HFFc6 (cell line): ENCODE measurements at places on chromosomes 5 and 9. TPM values are rescaled to one million over a fixed set of nuclear protein-coding genes. Genes with fewer than 3 reads are reported as not detected.

DNA sequence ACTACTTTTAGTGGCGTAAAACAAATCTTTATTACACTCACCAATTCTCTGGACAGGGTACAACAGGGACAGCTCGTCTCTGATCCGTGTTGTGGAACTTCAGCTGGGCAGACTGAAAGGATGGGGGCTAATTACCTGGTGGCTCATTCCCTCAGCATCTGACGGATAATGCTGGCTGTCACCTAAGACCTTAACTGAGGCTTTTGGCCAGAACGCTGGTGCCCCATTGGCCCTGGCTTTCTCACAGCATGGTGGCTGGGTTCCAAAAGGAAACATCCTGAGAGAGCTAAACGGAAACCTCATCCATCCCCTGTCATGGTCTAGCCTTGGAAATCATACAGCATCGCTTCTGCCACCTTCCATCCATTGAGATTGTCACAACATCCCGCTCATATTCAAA, 62.9 kb downstream of the RAI14 start:
- no peaks in the 10 kb centered on the region; the same call in 1 of the 2 replicates for H3K27me3 ChIP-seq
- no peak for DNase-seq
- peaks cover 52% of the 10 kb centered on the region for H3K36me3 ChIP-seq
- H3K4me1 ChIP-seq = peaks cover 67% of the 10 kb centered on the region
- peak overlapping the region; percentile 75; the same call in 1 of the 2 replicates for H3K4me3 ChIP-seq

GRCh38 chr5:2902742-2903297, 151.3 kb upstream of the IRX2 start:
- no peak overlapping the region for H3K4me3 ChIP-seq
- H3K4me1 ChIP-seq = no peaks in the 10 kb centered on the region
- H3K27me3 ChIP-seq = no peaks in the 10 kb centered on the region; the same call in 1 of the 2 replicates
- H3K27ac ChIP-seq = no peak overlapping the region

DNA sequence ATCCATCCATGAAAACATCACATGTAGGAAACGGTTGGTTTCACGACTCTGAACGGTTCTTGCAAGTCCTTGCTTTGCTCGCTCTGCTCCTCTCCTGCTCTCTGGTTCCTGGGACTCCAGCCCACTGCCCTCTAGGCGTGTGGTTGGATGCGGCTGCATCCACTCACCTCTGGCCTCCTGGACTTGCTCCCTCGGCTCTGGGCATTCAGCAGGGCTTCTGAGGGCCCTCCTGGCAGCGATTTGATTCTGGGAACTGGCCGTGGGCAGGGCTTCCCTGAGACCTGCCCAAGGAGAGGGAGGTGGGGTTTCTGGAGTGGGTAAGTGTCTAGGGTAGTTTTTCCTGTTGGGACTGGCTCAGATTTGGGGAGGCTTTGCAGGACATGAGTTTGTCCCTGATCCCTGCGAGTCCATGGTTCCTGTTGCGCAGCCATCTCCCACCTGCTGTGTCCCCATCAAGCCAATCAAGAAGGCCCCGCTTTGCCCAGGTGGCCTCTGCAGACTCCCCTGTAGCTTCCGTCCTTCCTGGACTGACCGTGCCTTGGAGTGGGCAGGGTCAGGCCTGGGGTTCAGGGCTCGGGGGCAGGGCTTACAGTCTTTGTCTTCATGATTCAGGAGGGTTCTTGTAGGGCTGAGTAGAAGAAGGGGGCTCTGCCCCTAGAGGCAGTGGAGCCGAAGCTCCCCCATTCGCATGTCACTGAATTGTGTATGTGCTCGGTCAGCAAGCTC, 192.3 kb downstream of the CACNA1B start:
- no peak for DNase-seq
- no peaks in the 10 kb centered on the region for H3K4me1 ChIP-seq
- no peak overlapping the region for H3K27ac ChIP-seq
- peaks cover 1% of the 10 kb centered on the region; the same call in 1 of the 2 replicates for H3K27me3 ChIP-seq
- H3K36me3 ChIP-seq = no peaks in the 10 kb centered on the region; the same call in 1 of the 2 replicates

DNA sequence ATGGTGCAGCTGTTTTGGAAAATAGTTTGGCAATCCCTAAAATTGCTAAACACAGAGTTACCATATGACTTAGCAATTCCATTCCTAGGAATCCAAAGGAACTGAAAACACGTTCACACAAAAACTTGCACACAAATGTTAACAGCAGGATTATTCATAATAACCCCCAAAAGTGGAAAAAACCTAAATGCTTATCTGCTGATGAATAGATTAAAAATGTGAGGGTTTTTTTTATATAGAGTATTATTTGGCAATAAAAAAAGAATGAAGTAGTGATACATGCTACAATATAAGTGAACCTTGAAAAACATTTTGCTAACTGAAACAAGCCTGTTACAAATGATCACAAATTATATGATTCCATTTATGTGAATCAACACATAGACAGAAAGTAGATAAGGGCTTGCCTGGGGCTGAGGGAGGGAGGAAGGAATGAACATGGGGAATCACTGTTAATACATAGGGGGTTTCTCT, 45.1 kb upstream of the TRIO start:
- peak overlapping the region; percentile 79 for H3K27ac ChIP-seq
- peak; percentile 74 for DNase-seq
- H3K4me3 ChIP-seq = peak overlapping the region; percentile 16; the same call in 1 of the 2 replicates
- peaks cover 6% of the 10 kb centered on the region for H3K36me3 ChIP-seq
- no peaks in the 10 kb centered on the region for H3K27me3 ChIP-seq

DNA sequence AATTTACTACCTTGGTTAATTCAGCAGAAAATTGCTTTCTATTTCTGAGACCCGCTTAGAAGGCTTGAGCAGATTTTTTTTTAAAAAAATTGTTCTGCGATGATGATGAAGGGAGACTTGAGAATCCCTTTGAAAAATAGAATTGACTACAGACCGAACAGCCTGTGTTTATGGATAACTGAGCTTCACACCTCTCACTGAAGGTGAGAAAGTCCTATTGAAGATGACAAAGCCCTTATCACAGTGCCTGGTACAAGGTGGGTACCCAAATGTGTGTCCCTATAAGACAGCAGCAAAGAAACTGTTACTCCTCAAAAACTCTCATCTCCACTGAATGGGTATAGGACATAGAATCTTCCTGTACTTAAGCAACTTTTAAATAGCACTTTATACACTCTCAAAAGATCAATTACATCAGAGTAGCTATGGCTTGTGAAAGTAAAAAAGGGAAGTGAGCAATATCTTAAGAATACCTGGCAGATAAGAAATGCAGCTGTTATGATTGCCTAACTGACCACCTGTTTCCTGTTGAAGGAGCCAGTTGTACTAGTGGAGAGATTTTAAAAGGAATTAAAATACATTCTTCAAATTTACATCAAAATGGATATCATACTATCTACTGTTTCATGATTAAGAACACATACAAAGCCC, 419.7 kb downstream of the CHSY3 start:
- no peaks in the 10 kb centered on the region for H3K27me3 ChIP-seq
- no peaks in the 10 kb centered on the region for H3K4me1 ChIP-seq
- DNase-seq = no peak
- H3K4me3 ChIP-seq = no peak overlapping the region
- H3K27ac ChIP-seq = no peak overlapping the region

GRCh38 chr9:87469793-87470465, 27.7 kb upstream of the DAPK1 start:
- H3K4me3 ChIP-seq = no peak overlapping the region
- H3K36me3 ChIP-seq = no peaks in the 10 kb centered on the region
- DNase-seq = no peak
- no peak overlapping the region for H3K27ac ChIP-seq
- peaks cover 4% of the 10 kb centered on the region; the same call in 1 of the 2 replicates for H3K27me3 ChIP-seq
- no peaks in the 10 kb centered on the region for H3K4me1 ChIP-seq

GRCh38 chr9:13175732-13176131, 103.8 kb downstream of the MPDZ start:
- H3K27me3 ChIP-seq = no peaks in the 10 kb centered on the region; the same call in 1 of the 2 replicates
- H3K36me3 ChIP-seq = peaks cover 4% of the 10 kb centered on the region
- no peak overlapping the region for H3K27ac ChIP-seq
- no peak overlapping the region for H3K4me3 ChIP-seq
- DNase-seq = no peak

GRCh38 chr5:158534203-158534602, 565.5 kb downstream of the EBF1 start:
- no peak overlapping the region for H3K4me3 ChIP-seq
- no peak for DNase-seq
- H3K36me3 ChIP-seq = no peaks in the 10 kb centered on the region; the same call in none of the 2 replicates
- no peaks in the 10 kb centered on the region for H3K4me1 ChIP-seq
- no peaks in the 10 kb centered on the region; the same call in none of the 2 replicates for H3K27me3 ChIP-seq

DNA sequence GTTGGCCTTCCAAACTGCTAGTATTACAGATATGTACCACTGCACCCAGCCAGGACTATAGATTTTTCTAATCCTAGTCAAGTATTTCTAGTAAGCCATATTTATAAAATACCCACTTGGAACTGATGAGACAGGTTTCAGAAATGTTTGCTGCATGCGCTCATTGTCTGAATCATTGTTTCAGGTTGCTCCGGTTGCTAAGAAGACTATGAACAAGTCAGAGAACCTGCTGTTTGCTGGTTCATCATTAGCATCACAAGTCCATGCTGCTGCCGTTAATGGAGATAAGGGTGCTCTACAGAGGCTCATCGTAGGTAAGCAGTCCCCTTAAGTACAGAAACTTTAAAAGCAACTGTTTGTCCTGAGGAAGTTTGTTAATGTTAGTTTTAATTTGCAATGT, 5.3 kb downstream of the INVS start:
- H3K4me3 ChIP-seq = no peak overlapping the region
- peaks cover 24% of the 10 kb centered on the region for H3K4me1 ChIP-seq
- H3K27ac ChIP-seq = peak overlapping the region; percentile 82
- peak; percentile 68 for DNase-seq

GRCh38 chr9:124359855-124360678, 55.2 kb downstream of the PSMB7 start:
- no peak overlapping the region for H3K27ac ChIP-seq
- no peak for DNase-seq
- H3K4me3 ChIP-seq = no peak overlapping the region
- peaks cover 37% of the 10 kb centered on the region for H3K4me1 ChIP-seq

DNA sequence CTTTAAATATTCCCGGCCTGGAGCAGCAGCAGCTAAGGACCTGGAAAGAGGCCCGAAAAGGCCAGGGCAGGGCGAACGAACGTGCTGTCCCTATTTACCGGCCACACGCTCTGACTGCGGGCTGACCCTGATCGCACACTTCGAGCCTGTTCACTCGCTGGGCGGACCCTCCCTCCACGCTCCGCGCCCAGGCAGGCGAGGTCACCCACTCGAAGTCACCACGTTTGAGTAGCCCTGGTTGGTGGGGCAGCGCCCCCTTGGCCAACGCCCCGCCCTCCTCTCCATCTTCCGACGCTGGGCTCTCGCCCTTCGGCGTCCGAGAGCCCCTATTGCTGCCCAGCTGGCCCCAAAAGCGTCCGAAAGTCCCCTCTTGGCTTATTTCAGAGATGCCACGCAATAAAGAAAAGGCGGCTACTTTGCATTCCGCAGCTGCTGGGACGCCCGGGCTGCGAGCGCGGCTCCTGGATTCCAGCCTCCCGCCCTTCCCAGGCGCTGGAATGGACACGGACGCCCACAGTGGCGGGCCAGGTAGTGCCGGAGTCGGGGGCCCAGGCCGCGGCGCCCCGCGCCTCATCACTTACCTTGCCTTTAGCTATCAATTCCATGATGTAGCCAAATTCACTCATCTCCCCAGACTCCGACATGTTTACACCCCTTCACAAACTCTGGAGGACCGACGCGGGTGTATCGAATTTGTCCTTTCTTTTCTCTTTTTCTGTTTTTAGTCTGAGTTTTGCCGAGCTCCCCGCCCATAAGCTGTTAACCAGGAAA, 9.9 kb upstream of the TRIM36 start:
- H3K4me3 ChIP-seq = peak overlapping the region; percentile 87
- H3K27ac ChIP-seq = no peak overlapping the region
- peaks cover 38% of the 10 kb centered on the region for H3K27me3 ChIP-seq

DNA sequence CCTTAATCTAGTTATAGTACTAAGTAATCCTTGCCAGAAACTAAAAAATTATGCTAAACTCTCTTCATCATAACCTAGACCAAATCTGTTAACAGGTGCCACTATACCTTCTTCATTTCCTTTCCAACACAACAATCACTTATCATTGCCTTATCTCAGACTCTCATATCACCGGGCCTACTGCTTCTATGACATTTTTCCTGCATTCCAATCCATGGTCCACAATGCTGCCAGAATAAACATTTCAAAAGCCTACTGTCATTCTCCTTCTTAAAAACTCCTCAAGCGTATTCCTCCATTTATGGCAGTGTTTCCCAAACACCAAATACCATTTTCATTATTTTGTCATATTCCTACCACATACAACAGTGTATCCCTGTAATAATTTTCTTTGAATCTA, 6.5 kb downstream of the PPP6C start:
- DNase-seq = no peak
- H3K4me3 ChIP-seq = no peak overlapping the region
- no peaks in the 10 kb centered on the region for H3K27me3 ChIP-seq
- H3K4me1 ChIP-seq = peaks cover 27% of the 10 kb centered on the region

The SPATA31D4 gene
- not detected in 3 replicates for total RNA-seq

The HABP4 gene
- 19.5 to 25.8 TPM (median 21.1 TPM) in 3 replicates for total RNA-seq

The RNF224 gene
- not detected in 3 replicates for total RNA-seq

The CDH18 gene
- total RNA-seq = 0.39 to 0.72 TPM (median 0.41 TPM) in 3 replicates

The GALNT12 gene
- 0.15 TPM in 1 of 3 replicates, not detected in the others for total RNA-seq
